ENCODE measurements at places on chromosomes 2 and 18.

- no peak for DNase-seq
These were observed 256.9 kb downstream of the NDUFA10 start for GRCh38 chr2:239768031-239768790.

DNA sequence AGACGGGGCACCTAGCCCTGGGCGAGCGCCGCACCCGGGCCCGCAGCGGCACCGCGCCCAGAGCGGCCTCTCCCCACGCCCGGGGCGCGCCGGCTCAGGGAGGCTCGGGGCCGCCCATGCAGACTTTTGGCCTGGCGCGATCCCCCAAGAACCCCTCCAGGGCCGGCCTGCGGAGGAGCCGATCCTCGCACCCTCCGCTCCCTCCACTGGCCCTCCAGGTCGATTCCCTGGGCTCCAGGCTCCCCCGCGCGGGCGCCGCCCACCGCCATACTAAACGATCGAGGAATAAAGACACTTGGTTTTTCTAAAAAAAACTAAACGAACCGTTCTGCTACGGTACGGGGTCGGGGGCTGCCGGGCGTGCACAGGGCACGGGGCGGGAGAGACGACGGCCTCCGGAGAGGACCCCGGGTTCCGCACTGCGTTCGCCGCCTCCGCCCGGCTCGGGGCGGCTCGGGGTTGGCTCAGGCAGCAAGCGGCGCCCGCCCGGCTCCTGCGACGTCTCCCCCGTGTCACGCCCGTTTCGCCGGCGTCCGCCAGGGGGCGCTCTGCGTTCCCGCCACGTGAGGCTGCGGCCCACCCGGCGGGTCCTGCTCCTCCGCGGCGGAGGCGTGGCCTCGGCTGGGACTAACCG lies 365 bp upstream of the KHK start:
- peak; percentile 93 for DNase-seq

DNA sequence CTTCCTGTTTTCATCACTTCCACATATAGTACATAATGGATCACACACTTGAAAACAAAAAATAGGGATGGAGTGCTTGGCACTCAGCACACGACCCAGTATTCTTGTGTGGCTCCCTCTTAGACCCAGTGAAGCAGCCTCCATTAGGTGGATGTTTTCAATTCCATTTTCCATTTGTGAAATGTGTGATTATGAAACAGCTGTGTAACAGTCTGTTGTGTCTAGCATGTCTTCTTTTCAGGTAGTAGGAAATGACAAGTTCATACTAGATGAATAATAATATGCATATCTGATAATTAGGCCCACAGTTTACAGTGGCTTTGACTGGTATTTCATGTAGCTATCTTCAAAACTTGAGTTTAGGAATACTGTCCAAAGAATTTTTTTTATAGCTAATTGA lies 35.5 kb downstream of the EML6 start:
- DNase-seq = no peak

GRCh38 chr18:8288472-8289195 lies 320.6 kb upstream of the RAB12 start:
- no peak for DNase-seq

DNA sequence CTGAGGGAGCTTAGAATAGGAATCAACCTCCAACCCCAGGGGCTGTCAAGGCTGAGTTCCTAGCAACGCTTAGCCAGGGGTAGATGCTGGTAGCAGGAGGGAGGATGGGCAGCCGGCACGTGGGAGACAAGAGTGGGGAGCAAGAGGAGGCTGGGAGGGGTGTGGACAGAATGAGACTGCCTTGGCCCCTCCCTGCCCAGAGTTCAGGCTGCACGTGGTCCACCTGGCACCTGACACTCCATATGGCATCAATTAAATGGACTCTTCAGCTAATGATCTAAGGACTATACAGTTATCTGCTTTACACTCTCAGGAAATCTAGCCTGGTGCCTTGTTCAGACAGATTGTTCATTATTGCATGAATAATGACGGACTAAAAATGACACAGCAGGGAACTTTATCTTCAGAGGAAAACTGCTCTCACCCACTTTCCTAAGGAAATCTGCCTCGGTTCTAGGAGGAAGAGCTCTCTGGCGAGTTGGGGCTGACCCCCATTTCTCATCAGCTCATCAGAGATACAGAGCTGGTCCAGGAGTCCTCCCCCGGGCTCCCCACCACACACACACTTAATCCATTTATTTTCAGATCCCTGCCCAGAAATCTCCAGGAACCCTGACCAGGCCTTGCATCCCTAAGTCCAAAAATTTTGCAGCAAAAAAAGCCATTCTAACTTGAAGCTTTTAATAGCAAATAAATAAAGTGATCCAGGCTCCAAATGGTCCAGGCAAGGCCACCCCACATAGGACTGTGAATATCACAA lies 102.1 kb upstream of the CDC42EP3 start:
- no peak for DNase-seq

Data from thymus (tissue), 14 donors.